ENCODE measurements at places on chromosomes 1 and 21. TPM values are rescaled to one million over a fixed set of nuclear protein-coding genes. Genes with fewer than 3 reads are reported as not detected.

The SYT11 gene
- 10.8 TPM for total RNA-seq

DNA sequence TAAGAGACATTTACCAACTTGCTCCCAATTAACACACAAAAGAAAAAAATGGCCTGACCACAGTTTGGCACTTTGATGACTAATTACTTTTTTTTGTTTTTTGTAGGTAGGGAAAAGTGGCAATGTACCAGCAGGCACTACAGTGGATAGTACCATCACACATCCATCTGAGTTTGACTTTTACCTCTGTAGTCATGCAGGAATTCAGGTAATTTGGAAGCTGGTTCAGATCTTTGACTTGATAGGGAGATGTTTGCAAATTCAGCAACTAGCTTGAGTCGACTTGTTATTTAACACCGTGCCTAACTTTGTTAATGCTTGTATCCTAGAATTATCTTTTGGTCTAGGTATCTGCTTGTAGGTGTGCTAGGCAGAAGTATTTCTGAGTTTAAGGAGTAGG, 33.0 kb upstream of the AGO1 start:
- DNase-seq, result no peak

GRCh38 chr1:241531195-241532161, 700 bp upstream of the KMO start:
- no peak for DNase-seq

DNA sequence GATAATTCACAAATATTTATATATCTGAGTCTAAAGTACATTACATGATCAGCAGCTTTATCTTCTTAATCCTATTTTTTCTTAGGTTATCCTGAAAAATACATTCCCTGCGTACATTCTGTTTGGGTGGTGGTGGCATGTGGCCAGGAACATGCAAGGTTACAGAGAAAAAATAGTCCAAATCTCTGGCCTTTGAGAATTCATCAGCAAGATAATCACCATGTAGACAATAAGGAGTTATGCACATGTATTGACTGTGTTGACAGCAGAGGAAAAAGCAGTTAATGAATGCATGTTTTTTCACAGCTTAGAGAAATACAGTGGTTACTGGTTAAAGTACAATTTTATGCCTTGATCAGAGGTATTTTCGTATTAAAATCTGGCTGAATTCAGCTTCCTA, 49.0 kb downstream of the ABCA4 start:
- no peak for DNase-seq

GRCh38 chr1:194342484-194343262, 1156.3 kb upstream of the B3GALT2 start:
- no peak for DNase-seq

DNA sequence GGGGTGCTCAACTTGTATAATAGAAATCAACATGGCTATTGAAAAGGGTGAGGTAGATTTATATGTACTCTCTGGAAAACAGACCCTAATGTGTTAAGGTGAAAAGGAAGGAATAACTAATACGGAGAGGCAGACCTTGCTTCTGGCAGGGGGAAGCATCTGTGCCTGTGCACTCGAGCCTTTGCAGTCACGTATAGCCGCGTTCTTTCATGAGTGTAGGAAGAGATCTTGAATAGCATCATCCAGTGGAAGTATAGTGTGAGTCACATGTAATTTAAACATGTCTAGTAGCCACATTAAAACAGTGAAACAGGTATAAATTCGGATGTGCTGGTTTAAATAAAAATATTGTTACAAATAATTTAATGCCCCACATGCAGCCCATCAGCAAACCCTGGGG, 3.0 kb downstream of the A3GALT2 start:
- DNase-seq, result no peak

DNA sequence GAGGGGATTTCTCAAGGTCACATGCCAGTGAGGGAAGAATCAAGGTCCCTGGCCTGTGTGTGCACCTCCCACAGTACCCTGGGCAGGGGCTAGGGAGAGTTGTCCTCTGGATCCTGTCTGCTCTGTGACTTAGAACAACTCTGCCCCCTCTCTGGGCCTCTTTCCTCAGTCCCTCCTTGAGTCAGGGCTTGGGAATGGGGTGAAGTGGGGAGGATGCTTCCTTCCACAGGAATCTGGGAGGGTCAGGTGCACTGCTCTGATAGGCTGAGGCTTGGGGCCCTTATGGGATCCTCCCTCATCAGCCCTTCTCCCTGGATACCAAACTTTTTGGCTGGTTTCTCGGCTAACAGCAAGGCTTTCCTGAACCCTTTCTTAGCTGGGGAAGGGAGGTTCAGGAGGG, 2.5 kb downstream of the TRNP1 start:
- no peak for DNase-seq

- no peak for DNase-seq
Measured at GRCh38 chr1:116915086-116915661, 5.5 kb downstream of the PTGFRN start.

GRCh38 chr1:213733705-213734104, 254.1 kb upstream of the PROX1 start:
- no peak for DNase-seq

DNA sequence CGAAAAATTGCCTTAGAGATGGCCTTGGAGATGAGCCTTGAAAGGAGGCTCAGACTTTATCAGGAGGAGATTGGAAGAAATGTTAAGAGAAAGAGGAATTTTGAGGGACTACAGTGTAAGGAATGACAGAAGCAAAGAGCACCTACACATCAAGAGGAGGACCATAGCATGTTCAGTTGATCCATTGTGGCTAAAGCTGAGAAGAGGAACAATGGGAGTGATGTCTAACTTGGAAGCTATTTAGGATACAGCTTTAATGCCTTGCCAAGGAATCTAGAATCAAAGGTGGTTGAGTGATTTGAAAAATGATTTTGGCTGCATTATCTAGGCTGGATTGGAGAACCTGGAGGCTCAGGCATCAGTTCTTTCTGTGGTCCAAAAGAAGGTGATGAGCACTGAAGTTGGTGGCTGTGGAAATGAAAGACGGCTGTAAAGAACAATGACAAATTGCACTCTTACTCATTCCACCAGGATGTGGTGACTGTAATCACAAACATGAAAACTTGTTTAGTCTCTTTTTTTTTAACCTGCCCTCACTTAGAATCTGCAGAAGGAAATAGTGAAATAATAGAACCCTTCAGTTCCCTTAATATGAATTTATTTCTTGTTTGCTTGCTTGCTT, 11.3 kb downstream of the FAM20B start:
- DNase-seq, result no peak

DNA sequence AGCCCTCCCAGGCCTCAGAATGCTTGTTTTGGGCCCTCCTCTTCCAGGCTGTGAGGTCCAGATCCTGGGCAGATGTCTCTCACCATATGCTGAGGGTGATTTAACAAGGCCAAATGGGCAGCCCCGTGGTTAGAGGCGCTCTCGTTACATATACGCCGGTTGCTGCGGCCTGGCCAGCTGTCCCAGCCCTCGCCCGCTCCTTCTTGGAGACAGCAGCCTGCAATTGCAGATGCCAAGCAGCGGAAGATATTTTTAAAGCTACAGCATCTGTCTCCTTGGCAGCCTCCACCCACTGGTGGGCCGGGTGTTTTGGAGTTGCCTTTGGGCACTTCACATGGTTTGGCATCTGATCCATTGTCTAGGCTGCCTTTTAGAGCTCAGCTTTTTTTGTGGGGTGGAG, 178.8 kb upstream of the NFIA start:
- no peak for DNase-seq

DNA sequence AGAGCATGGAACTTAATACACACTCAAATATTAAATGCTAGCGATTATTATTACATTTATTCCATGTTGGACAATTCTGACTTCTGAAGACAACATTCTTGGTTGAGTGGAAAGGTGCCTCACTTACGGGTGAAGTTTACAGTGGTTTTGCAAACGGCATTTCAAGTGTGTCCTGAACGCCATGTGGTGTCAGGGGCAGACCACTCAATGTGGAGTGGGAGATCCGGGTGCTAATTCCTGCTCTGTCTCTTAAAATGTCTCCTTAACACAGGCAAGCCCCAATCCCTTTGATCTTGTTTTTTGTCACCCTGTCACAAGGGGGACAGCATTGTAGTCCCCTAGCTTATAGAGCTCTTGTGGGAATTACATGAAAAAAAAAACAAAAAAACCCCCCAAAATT, 5.6 kb upstream of the TDRD10 start:
- no peak for DNase-seq

DNA sequence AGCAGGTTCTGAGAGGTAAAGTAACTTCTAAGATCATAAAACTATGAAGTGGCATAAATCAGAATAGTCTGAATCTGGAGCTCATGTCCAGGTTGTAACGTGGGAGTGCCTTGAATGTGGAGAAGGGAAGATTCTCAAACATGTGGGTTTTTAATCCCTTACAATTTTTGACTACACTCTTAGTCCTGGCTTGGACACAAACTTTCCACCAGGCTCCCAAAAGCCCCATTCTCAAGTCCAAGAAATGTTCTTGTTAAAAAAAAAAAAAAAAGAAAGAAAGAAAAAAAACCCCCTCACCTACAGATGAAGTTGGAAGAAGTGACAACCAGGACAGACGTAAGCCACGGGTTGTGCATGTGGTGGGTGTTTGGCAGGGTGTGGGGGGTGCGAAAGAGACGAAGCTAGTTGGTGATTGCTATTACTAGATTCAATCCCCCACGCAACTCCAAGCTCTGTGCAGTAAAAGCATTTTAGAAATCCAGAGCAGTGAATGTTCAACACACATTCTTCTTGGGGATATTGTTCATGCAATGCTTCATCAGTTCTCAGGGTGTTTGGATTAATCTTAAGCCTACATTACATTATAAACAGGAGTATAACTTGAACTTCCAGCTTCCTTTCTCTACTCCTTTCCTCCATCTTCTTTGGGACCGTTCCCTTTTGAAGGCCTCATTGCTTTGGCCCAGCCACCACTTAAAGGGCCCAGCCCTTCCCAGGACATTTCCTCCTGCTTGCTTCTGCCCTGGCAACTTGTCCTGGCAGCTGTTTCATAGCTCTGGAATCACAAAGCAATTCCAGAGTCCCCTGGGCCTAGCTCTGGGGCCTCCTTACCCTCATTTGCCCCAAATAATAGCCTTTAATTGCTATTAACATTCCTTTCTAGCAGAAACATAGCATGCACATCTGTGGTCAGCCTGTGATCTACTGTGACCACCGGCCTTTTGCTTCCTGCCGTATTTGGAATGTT, 41.8 kb downstream of the PHC2 start:
- no peak for DNase-seq

- DNase-seq, result no peak
Measured at GRCh38 chr1:109785446-109786111, 21.9 kb upstream of the EPS8L3 start.

The SPATA46 gene
- not detected for total RNA-seq

DNA sequence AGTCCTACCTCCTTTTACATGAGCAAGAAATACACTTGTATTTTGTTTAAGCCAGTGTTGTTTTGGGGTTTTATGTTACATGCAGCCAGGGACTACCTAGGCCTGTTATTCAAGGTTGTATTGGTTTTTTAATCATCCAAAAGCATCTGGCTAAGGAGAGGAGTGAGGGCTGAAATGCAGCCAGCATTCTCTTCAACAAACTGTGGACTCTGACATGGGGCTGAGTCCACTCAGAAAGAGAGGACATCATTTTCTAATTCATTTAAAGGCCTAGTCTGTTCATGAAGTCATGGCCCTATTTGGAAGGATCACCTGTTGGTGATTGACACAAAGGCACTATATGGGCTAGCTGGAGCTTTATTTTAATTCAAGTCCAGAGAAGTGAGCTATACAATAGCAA, 190.4 kb downstream of the TTLL7 start:
- no peak for DNase-seq

- no peak for DNase-seq
Measured at GRCh38 chr1:22217811-22218460, 75.0 kb upstream of the WNT4 start.

The MUTYH gene
- 70.8 TPM for total RNA-seq

DNA sequence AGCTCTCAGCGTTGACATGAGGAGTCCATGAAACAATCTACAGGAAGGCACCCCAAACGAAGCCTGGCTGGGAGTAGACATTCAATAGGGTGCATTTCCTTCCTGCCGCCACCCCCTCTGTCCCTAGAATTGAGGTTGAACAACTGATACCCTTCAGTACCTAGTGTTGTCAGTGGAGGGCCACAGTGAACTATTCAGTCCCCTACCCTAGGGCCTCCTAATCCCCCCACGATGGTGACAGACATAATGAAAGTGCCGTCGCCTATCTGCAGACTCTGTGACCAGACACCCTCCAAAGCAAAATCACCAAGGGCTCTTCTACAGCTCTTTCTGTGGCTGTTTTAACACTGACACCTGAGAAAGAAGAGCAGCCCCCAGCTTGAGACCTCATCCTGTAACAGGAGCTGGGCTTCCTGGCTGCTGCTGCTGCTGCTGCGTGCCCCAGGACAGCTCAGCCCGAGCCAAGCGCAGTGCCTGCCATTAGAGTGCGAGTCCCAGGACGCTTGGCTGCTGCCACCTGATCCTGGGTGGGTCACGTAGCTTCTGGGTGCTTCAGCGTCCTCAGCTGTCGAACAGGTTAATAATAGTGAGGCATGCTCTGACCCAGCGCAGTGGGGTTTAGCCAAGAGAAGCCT, 183.0 kb downstream of the ZBTB18 start:
- DNase-seq, result no peak

GRCh38 chr21:25323356-25323949, 283.8 kb downstream of the MRPL39 start:
- no peak for DNase-seq

The HORMAD1 gene
- 0.55 TPM for total RNA-seq

The NR1I3 gene
- not detected for total RNA-seq

The DNASE2B gene
- total RNA-seq, result not detected

GRCh38 chr1:109113590-109114341, at the start of gene ELAPOR1:
Gene ELAPOR1, plus strand, starts transcription at chr1:109114115. Its CDS starts 69 bp downstream, at chr1:109114184.
- peak; percentile 85 for DNase-seq

- DNase-seq, result no peak
Measured at GRCh38 chr21:37792046-37792445, 124.2 kb downstream of the KCNJ6 start.

The EXO1 gene
- total RNA-seq, result 0.41 TPM

DNA sequence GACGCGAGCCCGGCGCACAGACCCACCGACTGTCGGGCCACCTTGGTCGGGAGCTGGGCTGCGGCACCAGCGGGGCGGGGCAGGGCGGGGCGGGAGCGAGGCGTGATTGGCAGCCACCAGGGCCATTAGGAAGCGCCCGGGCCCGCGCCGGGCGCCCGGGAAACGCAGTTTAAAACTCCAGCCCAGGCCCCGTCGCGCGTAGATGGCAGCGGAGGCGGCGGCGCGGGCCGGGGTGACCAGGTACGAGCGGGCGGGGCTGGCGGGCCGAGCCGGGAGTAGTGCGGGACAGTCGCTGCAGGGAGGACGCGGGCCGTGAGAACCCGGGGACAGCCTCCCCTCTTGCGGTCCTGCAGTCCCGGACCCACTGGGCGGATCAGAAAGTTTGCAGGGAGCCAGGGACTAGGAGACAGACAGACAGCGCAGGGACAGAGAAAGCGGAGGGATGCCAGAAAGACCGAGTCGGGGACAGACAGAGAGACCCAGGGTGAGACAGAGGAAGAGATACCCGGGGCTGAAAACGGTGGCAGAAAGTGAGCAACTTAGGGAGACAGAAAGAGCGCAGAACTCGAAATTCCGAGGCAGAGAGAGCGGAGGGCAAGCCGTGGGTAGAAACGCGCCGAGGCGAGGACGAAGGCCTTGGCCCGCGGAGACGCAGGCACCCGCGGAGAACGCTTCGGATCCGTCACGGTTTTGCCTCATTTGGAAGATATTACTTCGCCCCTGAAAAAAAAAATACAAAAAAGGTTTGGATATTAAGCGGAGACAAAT, at the start of gene DMBX1:
DMBX1 (plus strand) TSS at position 199 of the 768 bp plus-strand sequence. CDS start 17,175 bp downstream, outside the sequence.
- DNase-seq, result no peak

GRCh38 chr21:33479679-33480480, at the start of gene TMEM50B:
Gene TMEM50B, minus strand, starts transcription at chr21:33479974. Its CDS starts 11,089 bp downstream, at chr21:33468885.
- peak; percentile 95 for DNase-seq

The RPE65 gene
- total RNA-seq, result not detected
